ENCODE measurements at places on chromosomes 2 and 18.

DNA sequence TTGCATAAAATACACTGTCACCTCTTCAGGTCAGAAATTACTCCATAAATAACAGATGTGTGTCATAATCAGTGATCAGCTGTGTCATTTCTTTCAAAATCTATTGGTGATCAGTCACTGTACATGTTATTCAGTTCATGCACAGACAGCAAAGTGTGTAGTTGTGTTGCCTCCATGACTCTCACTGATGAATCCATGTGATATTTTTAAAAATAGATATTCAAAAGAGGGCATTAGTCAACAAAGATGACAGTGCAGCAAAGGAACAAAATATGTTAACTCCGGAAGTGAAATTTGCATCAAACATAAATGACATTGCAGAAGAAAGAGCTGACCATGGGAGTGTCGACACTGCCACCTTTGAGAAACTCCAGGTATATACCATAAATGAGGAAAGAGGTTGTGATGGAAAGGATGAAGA, 17.1 kb upstream of the MCM6 start:
- DNase-seq, result no peak

DNA sequence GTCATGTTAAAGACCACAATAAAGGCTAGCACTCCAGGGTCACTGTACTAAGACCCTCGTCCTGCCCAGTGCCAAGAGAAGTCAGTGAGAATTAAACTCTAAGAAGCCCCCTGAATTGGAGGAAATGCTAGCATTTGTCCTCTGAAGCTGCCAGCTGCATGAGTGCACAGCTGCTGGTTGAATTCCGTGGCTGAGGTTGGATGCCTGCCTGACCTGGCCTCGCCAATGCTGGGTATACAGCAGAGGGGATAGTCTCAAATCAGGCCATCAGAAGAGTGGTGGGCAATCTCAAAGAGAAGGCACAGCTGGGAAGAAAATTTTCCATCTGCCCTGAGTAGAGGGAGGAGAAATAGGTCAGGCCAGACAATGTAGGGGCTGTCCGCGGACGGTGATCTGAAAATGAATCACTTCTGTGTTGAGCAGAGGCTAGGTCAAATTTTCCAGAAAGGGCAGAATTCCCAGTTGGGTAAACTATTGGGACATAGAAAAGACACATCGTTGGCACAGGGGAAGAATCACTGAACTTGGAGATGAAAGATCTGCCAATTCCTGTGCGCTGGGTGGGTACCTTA, 110.5 kb upstream of the AGAP1 start:
- no peak for DNase-seq

- DNase-seq, result no peak
These were observed 125.3 kb downstream of the SLC4A3 start for GRCh38 chr2:219752726-219753125.

DNA sequence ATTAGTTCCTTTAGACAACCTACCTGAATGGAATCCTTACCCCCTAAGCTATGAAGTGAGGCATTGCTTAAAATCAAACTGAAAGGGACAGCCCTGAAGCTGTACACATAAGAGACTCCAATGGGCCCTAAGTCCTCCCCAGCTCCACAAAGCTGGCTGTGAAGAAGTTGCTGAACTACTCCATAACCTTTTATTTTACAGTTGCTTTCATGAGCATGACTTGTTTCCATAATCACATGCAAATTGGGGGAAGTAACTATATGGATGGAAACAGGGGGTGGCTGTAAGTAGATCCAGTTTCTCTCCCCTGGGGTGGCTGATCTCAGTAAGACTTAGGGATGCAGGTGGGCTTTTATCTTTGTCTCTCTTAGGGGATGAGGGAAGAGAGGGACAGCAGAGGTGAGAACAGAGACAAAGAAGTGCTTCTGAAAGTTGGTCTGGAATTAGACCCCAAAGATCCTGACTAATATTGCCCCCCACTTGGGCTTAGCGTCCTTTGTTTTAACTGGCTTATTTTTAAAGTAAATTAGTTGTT, 5.5 kb downstream of the FZD5 start:
- no peak for DNase-seq

DNA sequence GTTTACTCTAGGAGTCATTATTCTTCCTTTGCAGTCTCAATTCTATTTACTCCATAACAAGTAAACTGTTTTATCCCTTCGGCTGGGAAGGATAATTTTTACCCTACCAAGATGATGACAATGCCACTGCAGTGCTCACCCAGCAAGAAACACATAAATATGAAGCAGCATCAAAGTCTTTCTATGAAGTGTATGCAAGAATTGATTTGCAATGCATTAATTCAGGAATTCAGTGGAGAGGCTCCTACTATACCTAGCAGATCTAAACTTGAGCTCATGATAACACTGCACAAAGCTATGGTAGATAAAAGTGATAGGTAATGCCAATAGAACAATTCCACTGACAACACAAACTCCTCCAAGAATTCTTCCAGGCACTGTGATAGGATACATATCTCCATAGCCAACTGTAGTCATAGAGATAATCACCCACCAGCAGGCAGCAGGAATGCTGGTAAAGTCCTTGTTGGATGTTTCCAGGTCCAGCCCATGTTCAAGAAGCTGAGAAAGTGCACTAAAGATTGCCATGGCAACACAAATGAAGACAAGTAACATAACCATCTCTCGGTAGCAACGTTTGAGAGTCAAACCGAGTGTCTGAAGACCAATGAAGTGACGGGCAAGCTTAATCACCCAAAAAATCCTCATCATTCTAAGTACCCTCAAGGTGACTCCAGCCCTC, 49.9 kb downstream of the KCNG3 start:
- DNase-seq, result no peak

- DNase-seq, result no peak
These were observed 68.9 kb upstream of the NCK2 start for GRCh38 chr2:105675841-105676240.

DNA sequence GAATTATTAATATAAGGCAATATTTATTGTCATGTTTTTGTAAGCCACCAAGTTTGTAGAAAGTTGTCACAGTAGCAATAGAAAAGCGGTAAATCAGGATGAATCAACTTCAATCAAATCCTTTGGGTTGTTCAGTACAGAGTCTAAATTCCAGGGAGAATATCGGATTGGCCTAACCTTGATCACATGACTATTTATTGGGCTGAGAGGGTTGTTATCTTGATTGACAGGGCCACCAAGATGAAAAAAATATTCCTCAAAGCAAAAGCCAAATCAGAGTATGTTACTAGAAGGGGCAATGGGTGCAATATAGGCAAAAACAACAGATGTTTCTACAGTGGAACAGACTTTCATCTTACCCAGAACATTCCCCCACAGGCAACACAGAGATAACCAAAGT, 270.0 kb downstream of the METTL4 start:
- DNase-seq, result no peak

DNA sequence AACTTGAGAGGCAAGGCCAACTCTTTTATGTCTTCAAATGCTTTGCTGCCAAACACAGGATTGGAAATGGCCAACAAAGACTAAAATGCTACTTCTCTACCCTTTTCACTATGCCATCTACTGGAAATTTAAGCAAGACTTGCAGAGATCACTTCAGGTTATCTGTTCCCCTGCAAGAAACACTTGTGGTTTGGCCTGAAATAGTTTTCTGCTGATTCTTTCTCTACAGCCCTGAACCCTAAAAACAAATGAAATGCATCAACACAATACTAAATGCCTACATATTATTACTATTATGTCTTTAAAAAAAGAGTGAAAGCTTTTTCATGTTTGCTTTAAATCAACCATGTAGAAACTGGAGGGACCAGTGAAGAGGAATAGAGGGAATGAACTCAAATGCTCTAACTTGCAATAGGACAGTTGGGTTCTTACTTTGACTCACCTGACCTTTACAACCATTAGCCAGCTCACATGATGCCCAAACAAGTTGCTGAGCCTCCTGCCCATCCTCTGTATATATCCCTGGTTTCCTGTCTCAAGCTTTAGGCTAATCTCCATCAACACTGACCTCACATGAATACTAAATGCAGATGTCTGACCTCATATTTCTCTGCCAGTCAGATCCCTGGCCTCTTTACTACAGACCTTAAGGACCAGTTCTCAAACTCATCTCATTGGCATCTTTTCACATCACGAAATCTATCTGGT, 17.5 kb upstream of the ADAM17 start:
- DNase-seq, result no peak

DNA sequence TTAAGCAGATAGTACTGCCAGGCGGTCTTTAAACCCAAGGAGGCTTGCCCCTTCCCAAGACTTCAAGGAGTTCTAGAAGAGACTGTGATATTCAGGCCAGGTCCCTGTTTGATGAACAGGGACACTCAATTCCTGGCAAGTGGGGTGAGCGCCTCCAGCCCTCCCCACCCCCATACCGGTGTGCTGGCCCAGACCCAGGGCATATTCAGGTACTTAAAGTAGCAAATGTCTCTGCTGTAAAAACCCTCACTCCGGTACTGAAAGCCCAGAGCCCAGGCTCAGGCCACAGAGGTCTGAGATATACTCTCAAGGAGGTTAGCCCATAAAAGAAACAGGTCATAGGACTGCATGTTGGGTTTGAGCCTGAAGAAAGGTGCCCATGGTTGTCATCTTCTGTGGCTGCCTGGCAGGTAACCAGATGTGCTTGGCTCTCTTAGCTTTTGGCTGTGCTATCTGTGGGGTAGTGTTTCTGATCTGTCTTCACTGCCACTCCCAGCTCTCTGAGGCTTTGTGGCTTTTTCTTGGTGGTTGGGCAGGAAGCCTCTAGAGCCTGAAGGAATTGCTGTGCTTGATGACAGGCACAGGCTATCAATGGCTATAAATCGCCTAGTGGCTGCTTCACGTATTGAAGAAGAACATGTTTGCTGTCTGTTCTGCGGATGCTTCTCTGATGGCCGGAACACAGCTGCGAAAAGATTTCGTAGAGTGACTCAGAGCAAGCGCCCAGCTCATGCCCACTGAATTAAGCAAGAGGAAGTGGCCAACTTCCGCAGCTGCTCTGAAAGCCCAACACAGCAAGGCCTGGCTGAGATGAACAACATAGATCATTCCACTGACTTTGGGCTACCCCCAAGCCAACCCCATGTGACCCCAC, 63.3 kb upstream of the ALPP start:
- DNase-seq, result peak; percentile 59

GRCh38 chr2:60479226-60480088, 74.0 kb downstream of the BCL11A start:
- no peak for DNase-seq

DNA sequence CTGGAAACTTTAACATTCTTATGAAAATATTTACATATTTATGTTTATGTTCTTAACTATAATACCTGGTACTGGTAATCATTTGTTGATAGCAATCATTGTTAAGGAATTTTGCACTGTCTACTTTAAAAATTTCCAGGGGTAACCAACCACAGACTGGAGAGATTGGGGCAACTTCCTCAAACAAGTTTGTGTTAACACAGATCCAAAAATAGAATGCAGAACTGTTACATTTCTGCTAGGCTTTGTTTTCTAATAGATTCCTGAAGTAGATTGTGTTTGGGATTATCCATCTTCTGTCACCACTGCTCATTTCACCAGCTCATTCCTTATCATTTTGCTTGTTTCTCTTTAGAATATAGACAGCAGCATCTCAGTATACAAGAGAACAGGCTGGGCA, 23.7 kb downstream of the RNF125 start:
- DNase-seq, result no peak

DNA sequence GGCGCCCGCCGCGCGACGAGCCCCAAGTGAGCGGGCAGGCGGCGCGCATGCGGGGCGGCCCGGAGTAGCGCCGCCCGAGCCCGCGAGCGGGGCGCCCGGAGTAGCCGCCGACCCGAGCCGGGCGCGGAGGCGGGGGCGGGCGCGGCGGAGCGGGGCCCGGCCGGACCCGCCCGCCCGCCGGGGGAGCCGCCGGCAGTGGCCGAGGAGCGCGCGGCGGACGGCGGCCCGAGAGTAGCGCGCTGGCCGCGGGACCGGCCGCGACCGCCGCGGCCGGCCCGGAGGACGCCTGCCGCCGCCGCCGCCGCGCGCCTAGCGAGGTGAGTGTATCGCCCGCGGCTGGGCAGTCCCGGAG, at the start of gene GALNT1:
TSS of gene GALNT1 (plus strand) at position 195 of the 352 bp plus-strand sequence. CDS start 72,923 bp downstream, outside the sequence.
- DNase-seq, result no peak

GRCh38 chr18:2978661-2979106, 34.3 kb downstream of the LPIN2 start:
- DNase-seq, result no peak

DNA sequence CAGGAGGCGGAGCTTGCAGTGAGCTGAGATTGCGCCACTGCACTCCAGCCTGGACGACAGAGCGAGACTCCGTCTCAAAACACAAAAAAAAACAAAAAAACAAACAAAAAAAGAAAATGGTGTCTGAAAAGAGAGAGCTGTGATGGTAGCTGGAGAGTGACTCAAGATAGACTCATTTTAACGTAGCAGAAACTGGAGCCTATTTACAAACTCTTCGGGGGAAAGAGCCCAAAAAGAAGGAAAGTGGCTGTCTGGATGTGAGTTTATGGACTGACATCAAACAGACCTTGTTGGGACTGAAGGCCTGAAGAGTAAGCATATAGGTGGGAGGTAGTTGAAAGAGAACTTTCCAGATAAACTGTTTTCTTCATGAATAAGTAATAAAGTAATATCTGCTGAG, 51.8 kb downstream of the LIMS1 start:
- DNase-seq, result no peak

DNA sequence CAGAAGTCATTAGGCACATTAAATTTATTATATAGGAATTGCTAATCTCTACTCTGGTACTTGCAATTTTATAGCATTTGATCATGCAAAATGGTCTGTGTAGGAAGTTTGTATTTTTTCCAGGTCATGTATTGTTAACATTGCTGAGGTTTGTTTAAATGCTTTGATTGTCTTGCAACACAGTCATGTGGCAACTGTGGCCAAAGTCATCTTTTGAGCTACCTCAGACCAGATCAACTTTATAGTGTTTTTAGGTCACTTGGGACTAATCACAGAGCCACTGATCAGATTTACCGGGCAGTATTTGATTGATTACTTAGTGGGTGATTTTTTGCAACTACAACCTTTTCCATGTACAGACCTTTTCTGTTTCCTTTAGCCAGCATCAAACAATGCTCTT, 3.7 kb downstream of the SERPINB5 start:
- DNase-seq, result no peak

DNA sequence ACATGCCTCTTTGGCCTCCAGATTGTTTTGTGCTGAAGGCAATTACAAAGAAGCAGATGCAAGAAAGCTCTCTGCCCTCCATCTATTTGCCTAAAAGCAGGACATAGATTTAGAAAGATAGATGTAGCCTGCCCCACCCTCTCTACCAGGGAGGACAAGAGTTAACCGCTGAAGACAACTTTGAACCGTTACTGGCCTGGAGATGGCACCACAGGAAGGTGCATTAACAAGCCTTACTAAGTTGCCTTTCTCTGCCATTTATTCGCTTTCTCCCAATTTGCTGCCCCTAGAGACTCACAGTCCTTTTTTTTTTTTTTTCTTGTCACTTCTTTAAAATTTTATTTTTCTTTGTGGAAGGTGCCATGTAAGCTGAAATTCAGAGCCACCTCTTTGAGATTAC, 28.8 kb upstream of the RMDN2 start:
- no peak for DNase-seq

GRCh38 chr2:31240381-31241365, 6.7 kb downstream of the EHD3 start:
- no peak for DNase-seq

DNA sequence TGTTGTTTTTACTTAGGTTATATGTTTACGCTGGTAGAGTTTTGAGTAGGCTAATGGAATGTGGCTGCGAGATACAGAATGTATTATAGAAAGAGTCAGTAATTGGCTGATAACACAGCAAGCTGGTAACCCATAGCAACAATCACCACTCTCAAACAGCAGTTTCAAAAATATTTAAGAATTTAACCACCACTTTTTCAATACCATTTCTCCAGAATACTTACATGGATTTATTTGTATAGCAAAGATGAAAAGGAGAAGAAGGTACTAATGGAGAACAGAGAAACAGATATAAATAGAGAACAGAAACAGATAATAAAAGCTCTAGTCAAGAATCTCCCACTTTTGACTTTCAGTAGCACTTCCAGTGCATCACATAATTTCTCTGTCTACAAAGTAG, 188.3 kb upstream of the SLC39A10 start:
- no peak for DNase-seq
